ENCODE measurements at places on chromosomes 5 and 9.

GRCh38 chr9:87534036-87534435, 36.4 kb downstream of the DAPK1 start:
- no peak for DNase-seq

DNA sequence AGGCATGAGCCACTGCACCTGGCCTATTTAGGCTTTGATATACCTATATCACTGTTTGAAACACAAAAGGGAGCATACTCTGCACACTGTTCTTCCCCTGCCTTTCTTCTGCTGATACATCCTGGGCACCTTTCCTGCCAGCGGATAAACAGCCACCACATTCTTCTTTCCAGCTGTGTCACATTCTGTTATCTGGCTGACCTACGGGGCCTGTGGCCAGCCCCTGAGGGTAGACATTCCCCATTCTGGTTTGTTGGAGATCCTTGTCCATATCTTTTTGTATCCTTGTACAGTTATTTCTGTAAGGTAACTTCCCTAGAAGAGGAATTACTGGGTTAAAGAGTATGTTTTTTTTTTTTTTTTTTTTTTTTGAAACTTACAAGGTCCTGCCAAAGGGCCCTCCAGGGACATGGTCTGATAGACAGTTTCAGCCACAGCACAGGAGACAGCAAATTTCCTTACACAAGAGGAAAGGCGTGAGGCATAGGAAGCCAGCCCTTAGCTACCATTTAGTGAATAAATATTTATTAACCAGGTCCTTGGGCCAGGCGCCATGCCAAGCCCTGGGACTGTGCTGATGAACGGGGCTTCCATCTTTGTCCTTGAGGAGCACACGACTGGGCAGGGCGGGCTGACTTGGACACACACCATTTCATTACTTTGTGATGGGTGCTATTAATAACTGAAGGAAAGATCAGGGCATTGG, 57.8 kb downstream of the ERGIC1 start:
- DNase-seq = no peak

- DNase-seq = peak; percentile 74
These were observed 85.0 kb downstream of the LURAP1L start for GRCh38 chr9:12859704-12860251.

GRCh38 chr5:34409373-34409772, 246.8 kb upstream of the RAI14 start:
- DNase-seq = no peak

DNA sequence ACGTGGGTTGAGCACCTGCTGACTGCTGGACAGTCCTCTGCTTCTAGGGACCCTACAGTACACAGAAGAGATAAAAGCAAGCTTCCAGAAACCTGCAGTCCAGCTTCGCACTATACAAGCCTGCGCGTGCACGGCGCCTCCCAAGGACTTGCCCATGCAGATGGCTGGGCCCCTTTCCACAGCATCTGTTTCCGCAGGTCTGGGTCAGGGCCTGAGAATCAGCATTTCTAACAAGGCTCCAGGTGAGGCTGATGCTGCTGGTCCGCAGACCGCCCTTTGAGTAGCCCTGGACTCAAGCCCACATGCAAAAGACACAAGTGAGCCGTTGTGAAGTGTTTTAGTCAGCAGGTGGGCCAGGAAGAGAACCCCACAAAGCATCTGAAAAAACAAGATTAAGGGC, 133.1 kb downstream of the HSD17B3 start:
- DNase-seq = no peak

DNA sequence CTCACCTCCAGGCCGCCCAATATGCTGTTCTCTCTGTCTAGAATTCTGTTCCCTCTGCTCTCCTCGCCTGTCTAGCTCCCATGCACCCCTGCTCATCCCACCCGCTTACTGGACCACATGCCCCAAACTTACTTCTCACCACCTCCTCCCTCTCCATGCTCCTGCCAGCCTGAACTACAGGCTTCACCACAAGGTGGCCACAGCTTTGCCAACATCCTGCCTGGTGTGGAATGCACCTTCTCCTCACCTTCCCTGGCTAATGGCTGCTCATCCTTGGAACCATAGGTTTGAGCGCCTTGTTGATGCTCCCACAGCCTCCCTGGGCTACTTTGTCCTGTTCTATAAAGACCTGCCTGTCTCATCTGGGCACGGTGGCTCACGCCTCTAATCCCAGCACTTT, 9.6 kb downstream of the LAMC3 start:
- DNase-seq = no peak

DNA sequence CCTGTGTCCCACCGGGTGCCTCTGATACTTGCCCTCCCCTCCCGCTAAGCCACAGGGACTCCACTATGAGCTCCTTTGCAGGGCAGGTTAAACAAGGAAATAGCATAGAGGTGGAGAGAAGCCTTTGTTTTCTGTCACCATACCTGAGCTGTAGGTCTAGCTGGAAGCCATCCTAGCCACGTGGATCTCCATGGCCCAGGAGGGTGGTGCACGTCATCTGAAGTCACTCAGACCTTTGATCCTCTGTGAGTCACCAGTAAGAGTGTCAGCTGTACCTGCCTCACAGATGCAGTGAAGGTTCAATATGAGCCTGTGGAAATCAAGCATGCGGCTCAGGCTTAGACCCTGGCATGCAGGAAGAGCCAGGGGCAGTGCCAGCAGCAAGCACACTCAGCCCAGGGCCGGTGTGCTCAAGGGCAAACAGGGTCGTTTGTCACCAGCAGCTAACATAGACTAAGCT, 55.1 kb downstream of the ASS1 start:
- no peak for DNase-seq

- DNase-seq = no peak
These were observed 74.6 kb upstream of the ZSWIM6 start for GRCh38 chr5:61257421-61257820.
